ENCODE measurements at places on chromosomes 13 and 19.
A peak's percentile ranks its signal among the peaks of the same experiment; 100 is the strongest.

DNA sequence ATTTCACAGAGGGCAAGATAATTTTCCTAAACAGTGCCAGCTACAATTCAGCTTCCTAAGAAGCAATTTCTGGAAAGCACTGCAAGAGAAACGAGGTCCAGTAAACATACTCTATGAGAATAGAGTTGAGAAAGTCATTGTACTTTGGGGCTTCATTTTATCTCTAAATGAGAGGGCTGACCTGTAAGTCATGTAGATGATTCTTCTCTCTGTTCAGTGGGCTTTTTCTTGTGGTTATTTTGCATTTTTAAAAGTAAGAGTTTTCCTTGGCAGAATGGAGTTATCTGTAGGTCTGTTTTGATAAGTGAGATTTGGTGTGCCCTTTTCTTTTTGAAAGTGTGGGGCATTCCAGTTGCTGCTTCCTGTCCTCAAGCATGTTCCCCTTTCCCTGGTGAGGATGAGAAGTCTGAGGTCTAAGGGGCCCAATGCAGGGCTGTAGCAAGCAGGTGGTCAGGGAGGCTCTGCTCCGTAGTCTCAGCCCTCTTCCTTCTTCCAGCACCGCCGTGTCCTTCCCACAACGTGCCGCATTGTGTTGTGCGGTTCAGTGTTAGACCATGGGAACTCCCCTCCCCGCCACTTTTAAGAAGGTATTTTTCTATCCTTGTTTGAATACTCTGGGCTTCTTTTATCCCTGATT is 86.3 kb downstream of the ARHGEF7 start:
- no peak for DNase-seq

GRCh38 chr19:29170554-29170953 is 42.4 kb downstream of the UQCRFS1 start:
- DNase-seq: peak; percentile 6

DNA sequence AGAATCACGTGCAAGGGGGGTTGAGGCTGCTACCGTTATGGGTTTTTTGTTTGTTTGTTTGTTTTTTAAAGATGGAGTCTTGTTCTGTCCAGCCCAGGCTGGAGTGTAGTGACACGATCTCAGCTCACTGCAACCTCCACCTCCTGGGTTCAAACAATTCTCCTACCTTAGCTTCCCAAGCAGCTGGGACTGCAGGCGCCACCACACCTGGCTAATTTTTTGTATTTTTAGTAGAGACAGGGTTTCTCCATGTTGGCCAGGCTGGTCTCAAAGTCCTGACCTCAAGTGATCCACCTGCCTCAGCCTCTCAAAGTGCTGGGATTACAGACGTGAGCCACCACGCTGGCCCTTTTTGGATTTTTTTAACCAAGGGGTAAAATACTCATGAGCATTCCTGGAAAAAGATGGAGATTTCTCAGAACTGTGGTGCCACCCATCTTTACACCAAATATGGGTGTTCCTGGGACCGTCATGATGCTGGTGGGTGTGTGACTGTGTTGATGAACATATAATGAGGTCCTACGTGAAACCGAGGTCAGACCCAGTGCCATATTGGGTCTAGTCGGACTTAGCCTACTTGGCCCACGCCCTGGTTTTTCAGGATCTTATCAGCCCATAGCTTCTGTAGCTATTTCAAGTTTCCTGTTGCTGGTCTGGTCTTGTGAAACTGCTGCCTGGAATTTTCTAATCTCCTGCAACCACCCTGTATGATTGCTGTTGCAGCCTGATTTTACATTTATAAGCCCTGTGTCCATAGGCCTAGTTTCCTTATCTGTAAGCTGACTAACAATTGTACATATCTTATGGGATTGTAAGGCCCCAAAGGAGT is 6.2 kb downstream of the PPP1R15A start:
- peak; percentile 33 for DNase-seq

DNA sequence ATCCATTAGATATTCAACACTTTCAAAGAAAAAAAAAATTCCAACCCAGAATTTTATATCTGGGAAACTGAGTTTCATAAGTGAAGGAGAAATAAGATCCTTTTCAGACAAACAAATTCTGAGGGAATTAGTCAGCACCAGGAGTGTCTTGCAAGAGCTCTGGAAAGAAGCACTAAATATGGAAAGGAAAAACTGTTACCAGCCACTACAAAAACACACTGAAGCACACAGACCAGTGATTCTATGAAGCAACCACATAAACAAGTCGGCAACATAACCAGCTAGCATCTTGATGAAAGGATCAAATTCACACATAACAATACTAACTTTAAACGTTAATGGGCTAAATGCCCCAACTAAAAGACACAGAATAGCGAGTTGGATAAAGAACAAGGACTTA is 368.4 kb upstream of the MIR17HG start:
- no peak for DNase-seq

DNA sequence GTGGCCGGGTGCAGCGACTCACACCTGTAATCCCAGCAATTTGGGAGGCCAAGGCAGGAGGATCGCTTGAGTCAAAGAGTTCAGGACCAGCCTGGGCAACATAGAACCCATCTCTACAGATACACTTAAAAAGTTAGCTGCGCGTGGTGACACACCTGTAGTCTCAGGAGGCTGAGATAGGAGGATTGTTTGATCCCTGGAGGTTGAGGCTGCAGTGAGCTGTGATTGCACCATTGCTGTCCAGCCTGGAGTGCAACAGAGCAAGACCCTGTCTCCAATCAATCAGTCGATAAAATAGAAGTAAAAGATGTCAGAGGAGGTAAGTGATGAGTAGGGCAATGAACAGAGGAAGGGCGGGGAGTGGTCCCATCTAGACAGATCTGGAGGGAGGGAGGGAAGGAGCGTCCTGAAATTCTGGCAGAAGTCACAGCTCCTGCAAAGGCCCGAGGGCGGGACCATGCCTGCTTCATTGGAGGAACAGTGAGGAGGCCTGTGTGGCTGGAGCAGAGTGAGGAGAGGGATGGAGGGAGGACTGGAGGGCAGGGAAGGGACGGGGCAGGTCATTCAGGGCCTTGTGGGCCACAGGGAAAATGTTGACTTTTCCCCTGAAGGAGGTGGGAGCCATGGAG is 9.7 kb downstream of the SMIM24 start:
- no peak for DNase-seq

DNA sequence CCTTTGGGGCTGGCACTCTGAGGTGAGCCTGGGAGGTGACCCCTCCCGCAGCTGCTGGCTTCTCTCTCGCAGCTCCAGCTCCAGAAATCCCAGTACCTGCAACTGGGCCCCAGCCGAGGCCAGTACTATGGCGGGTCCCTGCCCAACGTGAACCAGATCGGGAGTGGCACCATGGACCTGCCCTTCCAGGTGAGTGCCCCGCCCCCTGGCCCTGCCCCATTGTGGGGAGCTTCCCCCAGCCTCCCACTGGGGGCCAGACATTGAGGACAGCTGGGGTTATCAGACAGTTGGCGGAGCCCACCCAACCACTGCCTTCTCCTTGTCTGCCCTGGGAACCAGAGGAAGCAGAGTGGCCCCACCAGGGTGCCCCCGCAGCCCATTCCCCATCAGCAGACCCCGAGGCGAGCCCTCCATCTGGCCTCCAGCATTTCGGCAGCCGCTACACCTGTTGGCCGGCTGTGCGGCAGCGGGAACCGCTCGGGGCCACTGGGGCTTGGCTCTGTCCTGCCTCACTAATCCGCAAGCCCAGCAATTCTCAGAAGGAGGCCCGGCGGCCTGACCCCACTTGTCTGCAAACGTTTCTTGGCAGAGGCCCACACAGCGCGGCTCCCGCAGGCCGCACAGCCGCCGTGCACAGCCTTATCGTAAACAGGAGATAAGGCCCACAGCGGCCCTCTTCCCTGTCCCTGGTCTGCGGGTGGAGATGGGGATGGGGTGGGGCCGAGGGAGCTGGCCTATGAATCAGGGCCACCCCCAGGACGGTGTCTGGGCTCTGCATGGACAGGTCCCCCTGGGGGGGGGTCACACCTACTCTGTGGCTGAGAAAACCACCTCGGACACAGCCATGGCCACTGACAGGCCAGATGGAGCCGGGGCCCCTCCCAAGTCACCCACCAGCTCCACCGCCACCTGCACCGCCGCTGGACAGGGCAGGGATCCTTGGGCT is 48.0 kb downstream of the COMP start:
- no peak for DNase-seq

DNA sequence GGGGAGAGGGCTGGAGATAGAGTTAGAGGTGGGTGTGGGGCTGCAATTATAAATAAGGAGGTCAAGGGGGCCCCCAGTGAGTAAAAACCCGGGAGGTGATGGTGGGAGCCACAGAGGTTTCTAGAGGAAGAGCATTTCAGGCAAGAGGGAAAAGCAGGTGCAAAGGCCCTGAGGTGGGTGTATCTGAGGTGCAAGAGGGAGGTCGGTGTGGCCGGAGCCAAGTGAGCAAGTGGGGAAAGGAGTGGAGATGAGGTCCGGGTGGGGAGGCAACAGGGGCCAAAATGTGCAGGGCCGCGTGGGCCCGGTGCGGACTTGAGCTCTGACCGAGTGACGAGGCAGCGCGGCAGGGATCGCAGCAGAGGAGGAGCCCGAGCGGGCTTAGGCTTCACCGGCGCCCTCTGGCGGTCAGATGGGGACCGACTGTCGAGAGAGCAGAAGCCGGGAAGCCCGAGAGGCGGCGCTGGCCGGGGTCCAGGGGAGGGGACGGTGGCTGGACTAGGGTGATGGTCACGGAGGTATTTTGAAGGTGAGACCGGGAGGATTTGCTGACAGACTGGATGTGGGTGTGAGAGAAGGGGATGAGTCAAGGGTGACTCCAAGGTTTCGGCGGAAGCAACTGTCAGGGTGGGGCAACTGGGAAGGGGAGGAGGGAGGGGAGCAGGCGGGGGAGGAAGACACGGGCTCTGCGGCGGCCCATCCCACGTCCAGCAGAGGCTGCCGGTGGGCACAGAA is 17.7 kb upstream of the SPACA4 start:
- peak; percentile 88 for DNase-seq

DNA sequence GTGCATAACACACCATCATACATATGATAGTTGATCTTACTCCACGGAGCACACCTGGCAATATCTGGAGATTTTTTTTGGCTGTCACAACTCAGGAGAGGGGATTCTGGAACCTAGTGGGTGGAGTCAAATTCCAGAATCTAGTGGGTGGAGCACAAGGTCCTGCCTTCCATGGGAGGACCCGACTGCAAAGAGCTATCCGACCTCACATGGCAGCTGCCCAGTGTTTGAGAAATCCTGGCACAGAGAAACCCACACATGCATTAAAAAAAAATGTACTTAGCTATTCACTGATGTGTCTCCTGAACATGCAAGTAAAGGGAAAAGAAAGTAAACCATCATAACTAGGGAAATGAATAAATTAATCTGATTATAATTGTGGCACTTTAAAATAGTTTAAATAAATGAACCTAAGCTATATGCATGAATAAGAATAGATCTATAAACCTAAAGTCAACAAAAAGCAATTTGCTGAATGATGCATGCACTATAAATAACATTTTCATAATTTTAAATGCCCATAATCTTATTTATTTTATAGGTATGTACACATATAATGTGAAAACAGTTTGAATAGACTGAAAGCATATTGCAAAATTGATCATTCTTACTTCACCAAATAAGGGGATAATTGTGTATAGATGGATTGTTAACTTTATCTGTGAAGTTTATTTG is 300.3 kb downstream of the MYO16 start:
- DNase-seq: no peak

DNA sequence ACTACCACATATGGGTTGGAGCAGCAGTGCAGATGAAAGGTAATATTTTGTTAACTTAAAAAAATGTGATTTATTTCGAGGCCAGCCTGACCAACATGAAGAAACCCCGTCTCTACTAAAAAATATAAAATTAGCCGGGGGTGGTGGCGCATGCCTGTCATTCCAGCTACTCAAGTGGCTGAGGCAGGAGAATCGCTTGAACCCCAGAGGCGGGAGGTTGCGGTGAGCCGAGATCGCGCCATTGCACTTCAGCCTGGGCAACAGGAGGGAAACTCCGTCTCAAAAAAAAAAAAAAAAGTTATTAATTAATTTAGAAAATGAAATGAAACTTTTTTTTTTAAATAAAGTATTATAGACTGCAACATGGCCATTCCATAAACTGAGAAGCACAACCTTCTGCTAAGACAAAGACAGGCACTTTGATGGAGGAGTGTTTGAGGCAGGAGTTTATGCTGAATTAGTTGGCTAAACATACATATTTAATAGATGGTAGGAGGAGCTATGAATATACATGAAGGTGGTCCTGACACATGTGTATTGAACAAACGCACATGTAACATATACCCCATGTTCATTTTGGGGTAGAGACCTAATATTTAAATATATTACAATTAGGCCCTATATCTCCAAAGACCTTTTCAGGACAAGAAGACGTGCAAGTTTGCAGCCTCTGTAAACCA is 1485.3 kb upstream of the MIR17HG start:
- no peak for DNase-seq

DNA sequence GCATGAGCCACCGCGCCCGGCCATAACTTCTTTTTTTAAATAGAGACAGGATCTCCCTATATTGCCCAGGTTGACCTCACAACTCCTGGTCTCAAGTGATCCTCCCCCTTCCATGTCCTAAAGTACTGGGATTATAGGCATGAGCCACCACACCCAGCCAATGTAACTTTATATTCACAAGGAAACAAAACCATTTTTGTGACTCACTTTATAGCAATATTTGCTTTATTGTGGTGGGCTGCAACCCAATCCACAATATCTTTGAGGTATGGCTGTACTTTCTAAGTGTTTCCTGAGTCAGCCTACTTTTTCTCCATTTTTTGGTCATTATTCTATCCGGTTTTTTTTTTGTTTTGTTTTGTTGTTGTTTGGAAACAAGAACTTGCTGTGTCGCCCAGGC is 7.9 kb upstream of the ZIM3 start:
- DNase-seq: no peak

GRCh38 chr19:9850235-9850959 is 15.3 kb downstream of the PIN1 start:
- no peak for DNase-seq

- DNase-seq: no peak
Observed at GRCh38 chr19:47781590-47782262, 3.2 kb downstream of the SELENOW start.

DNA sequence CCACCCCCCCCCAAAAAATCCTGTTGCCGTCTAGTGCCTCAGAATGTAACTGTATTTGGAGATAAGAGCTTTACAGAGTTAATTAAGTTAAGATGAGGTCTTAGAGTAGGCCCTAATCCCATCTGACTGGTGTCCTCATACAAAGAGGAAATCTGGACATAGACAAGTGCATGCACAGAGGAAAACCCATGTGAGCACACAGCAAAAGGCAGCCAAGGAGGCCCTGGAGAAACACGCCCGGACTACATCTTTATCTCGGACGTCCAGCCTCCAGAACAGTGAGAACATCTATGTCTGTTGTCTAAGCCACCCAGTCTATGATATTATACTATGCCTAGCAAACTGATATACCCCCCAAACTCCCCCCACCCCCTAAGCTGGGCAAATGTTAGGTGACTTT is 193.8 kb downstream of the KATNAL1 start:
- no peak for DNase-seq

DNA sequence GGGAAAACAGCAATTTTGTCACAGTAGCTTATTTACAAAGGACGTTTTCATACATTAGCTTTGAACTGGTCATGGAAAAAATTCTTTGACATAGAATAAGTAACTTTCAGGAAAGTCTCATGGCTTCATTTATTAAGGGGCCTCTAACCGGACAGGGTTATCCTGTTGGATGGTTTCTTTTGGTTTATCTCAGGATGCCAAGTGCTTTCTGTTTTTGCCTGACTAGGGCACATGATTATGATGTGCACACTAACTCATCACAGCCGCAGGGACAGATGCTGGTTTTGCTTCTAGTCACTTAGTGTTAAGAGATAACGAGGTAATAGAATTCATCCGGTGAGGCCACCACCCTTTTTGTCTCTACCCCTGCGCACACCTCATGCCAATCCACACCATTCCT is 53.0 kb downstream of the TGDS start:
- DNase-seq: no peak

- DNase-seq: no peak
Observed at GRCh38 chr13:32255724-32256109, 59.4 kb downstream of the ZAR1L start.
